ENCODE measurements at places on chromosomes 2 and 18. TPM values are rescaled to one million over a fixed set of nuclear protein-coding genes. Genes with fewer than 3 reads are reported as not detected.
A peak's percentile ranks its signal among the peaks of the same experiment; 100 is the strongest.

- DNase-seq: no peak
- no peaks in the 10 kb centered on the region for H3K27me3 ChIP-seq
- H3K4me3 ChIP-seq: no peak overlapping the region
- no peaks in the 10 kb centered on the region for H3K36me3 ChIP-seq
- peaks cover 11% of the 10 kb centered on the region for H3K4me1 ChIP-seq
Observed at GRCh38 chr2:66748939-66749338, 314.0 kb downstream of the MEIS1 start.

DNA sequence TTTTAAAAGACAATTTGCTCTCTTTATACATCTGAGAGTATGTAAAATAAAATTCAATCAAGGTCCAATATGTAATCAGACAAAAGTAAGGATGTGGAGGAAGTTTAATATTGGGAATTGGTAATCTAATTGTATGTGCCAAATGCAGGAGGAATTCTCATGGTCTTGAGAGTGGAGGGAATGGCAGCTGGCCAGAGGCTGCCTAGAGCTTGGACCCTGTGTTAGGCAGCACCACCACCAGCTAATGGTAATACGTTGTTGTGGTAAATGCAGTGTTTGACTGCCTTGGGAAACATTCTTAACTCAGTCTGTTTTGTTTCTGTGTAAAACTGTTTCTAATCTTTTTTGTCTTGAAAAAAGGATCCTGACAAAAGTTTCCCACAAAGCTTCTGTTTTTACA, 30.0 kb downstream of the GALNT1 start:
- no peak overlapping the region for H3K4me3 ChIP-seq
- peaks cover 14% of the 10 kb centered on the region for H3K4me1 ChIP-seq
- H3K27ac ChIP-seq: no peak overlapping the region
- H3K36me3 ChIP-seq: no peaks in the 10 kb centered on the region
- H3K27me3 ChIP-seq: no peaks in the 10 kb centered on the region
- no peak for DNase-seq

GRCh38 chr2:128414351-128414750, 95.7 kb upstream of the HS6ST1 start:
- H3K27me3 ChIP-seq: peaks cover 18% of the 10 kb centered on the region
- no peaks in the 10 kb centered on the region for H3K36me3 ChIP-seq
- peaks cover 23% of the 10 kb centered on the region for H3K4me1 ChIP-seq
- H3K4me3 ChIP-seq: no peak overlapping the region
- DNase-seq: peak; percentile 1

DNA sequence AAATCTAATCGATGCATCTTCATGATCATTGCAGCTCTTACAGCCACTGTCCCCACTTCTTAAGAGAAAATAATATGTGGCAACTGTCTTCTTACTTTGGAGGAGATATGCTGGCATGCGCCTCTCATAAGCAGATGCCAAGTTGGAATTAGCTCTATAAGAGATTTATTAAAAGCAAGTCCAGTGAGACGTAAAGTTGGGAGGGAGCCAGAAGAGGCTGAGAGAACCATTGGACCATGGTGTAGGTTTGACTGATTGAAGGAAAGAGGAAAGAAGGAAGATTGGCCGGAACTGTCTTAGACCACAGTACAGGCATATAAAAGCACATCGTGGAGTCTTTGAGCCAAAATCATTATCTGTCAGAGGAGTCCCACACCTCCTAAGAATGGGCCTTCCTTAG, 265.7 kb upstream of the ZC3H15 start:
- DNase-seq: no peak
- H3K27me3 ChIP-seq: no peaks in the 10 kb centered on the region

Gene PLA2R1
- 1.7 TPM for total RNA-seq

DNA sequence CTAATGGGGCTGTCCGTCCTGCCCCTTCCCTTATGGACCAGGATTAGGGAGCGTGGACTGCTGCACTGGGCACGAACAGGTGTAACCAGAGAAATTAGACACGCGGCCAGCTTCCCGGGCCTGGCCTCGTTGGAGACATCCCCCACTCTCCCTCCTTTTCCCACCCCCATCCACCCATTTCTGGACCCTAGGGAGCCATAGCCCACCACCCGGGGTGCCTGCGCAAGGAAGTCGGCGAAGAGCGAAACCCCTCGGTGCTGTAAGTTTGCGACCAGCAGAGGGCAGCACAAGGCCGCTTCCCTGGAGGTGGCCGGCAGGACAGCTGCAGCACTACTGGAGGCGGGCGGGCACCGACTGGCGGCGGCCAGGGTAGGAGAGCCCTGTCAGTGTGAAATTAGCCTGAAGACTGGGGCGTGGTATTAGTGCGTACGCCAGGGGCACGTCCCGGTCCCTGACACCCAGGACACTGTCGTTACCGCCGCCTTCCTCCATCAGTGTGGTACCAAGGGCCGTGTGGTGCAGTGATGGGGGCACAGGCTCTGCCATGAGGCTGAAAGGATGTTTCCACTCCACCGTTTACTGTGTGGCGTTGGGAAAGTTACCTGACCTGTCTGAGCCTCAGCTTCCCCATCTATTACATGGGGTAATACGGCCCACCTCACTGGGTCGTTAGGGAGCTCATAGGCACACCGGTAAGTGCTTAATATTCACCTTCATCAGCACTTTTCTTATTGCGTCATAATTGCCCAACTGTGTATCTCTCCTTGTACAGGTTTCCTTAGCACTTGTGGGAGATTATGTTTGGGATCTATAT, 36.0 kb upstream of the CD207 start:
- H3K36me3 ChIP-seq: no peaks in the 10 kb centered on the region
- H3K27me3 ChIP-seq: peaks cover 69% of the 10 kb centered on the region
- DNase-seq: peak; percentile 88
- no peak overlapping the region for H3K4me3 ChIP-seq
- H3K4me1 ChIP-seq: no peaks in the 10 kb centered on the region
- H3K27ac ChIP-seq: no peak overlapping the region

- H3K27ac ChIP-seq: no peak overlapping the region
- no peaks in the 10 kb centered on the region for H3K36me3 ChIP-seq
- DNase-seq: no peak
- H3K4me3 ChIP-seq: no peak overlapping the region
Observed at GRCh38 chr18:73756256-73757091, 391.2 kb downstream of the FBXO15 start.

Gene C2orf15
- total RNA-seq: 16.0 TPM

GRCh38 chr18:66754335-66754734, 150.4 kb upstream of the CDH19 start:
- no peaks in the 10 kb centered on the region for H3K27me3 ChIP-seq
- H3K4me1 ChIP-seq: no peaks in the 10 kb centered on the region
- no peak overlapping the region for H3K4me3 ChIP-seq
- no peak for DNase-seq

Gene UGT1A10
- not detected for total RNA-seq

DNA sequence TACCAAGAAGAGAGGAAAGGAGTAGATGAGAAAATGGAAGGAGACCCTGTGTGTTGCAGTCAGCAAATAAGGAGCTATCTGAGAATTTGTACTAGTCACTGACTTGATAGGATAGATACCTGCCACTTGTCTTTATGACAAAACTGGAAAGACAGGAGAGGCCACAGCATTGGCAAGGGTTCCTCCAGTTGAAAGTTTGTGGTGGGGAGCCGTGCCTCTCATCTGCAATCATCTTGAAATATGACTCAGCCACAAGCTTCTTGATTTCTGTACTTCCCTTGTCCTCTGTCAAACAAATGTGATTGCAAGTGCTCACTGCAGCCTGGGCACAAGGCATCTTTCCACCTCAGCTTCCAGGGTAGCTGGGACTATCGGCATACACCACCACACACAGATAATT, 99.1 kb downstream of the GREB1L start:
- H3K4me3 ChIP-seq: no peak overlapping the region
- no peak for DNase-seq
- no peaks in the 10 kb centered on the region for H3K27me3 ChIP-seq
- no peaks in the 10 kb centered on the region for H3K36me3 ChIP-seq
- H3K27ac ChIP-seq: no peak overlapping the region

- peaks cover 2% of the 10 kb centered on the region for H3K27me3 ChIP-seq
- no peak overlapping the region for H3K27ac ChIP-seq
- H3K4me1 ChIP-seq: peaks cover 6% of the 10 kb centered on the region
- H3K36me3 ChIP-seq: no peaks in the 10 kb centered on the region
Observed at GRCh38 chr2:29747786-29748470, 173.5 kb downstream of the ALK start.

GRCh38 chr18:379681-380330, 112.0 kb upstream of the THOC1 start:
- no peak overlapping the region for H3K4me3 ChIP-seq
- no peak overlapping the region for H3K27ac ChIP-seq
- H3K27me3 ChIP-seq: no peaks in the 10 kb centered on the region
- H3K4me1 ChIP-seq: no peaks in the 10 kb centered on the region
- no peaks in the 10 kb centered on the region for H3K36me3 ChIP-seq

Gene CROCC2
- total RNA-seq: 0.36 TPM

- no peak for DNase-seq
- no peaks in the 10 kb centered on the region for H3K36me3 ChIP-seq
- H3K4me3 ChIP-seq: no peak overlapping the region
- H3K27me3 ChIP-seq: no peaks in the 10 kb centered on the region
- H3K4me1 ChIP-seq: no peaks in the 10 kb centered on the region
Observed at GRCh38 chr18:2825613-2826175, 21.1 kb upstream of the EMILIN2 start.

DNA sequence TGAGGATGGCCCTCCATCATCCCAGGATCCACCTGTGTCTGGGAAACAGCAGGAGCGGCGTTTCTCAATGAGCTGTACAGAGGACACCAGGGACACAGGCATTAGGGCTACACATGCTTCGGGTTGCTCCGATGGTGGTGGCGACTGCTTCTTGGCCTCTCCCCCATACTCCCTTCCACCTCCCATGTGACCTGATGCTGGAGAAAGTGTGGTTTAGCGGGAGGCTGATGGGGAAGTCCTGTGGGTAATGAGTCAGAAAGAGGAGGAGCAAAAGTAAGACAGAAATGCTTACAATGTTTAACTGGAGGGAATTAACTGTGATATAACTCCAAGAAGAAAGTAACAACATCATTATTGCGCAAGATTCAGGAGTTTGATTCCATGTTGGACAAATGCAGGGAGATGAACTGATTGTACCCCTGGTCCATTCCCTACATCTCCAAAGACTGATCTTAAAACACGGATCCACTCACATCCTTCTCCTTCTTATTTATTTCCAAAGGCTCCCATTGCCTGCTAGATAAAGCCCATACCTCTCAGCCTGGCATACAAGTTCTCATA, 186.6 kb downstream of the NRP2 start:
- no peaks in the 10 kb centered on the region for H3K4me1 ChIP-seq
- DNase-seq: no peak
- H3K4me3 ChIP-seq: no peak overlapping the region
- peaks cover 16% of the 10 kb centered on the region for H3K27me3 ChIP-seq

DNA sequence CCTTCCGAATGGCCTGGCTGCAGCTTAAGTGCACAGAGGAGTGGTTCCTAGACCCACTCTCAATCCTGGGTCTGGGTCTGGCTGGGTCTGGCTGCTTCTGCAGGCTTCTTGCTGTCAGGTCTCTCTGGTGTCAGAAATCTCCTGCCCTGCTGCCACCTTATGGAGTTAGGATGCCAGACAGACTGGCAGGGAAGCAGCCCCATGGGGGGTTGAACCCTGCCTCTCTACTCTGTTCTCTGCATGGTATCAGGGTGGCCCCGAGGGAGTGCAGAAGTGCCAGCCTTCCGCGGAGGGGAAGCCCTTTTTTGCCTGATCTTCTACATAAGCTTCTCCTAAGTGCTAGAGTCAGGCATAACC, 89.4 kb downstream of the ZCCHC2 start:
- H3K36me3 ChIP-seq: no peaks in the 10 kb centered on the region
- H3K4me1 ChIP-seq: peaks cover 8% of the 10 kb centered on the region
- H3K27me3 ChIP-seq: peaks cover 41% of the 10 kb centered on the region
- H3K4me3 ChIP-seq: no peak overlapping the region
- no peak for DNase-seq
- H3K27ac ChIP-seq: no peak overlapping the region

Gene TLX2
- total RNA-seq: not detected

Gene CD28
- total RNA-seq: not detected

DNA sequence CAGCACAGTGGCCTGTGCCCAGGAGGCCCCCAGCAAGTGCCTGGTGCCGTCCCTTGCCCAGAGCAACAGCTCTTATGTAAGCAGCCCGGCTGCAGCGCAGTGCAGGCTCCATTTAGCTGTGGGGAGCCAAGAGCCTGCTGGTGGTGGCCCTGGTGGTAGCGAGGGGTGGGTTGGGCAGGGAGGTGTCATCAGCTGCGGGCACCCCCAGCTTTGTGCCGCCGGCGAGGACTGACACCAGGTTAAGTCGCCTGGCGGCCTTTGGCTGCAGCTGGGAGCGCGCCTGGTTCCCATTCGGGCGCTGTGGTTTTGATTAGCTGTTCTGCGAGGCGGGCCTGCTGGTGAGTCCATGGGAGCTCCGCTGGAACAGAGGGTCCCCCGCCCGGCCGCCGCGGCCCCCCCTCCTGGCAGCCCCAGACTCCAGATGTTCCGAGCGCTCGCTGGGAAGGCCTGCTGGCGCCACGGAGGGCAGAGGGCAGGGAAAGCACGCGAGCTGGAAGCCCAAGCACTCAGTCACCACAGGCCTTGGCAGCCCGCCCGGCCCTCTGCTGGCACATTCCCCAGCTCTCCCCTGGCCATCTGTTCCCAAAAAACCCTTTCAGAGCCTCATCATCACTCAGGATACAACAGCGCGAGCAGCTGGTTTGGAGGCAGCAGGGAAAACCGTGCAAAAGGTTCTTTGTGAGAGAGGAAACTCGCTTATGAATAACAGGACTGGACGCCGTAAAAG, 18.4 kb downstream of the ATOH8 start:
- H3K4me1 ChIP-seq: peaks cover 5% of the 10 kb centered on the region
- H3K27me3 ChIP-seq: peaks cover 8% of the 10 kb centered on the region
- DNase-seq: no peak
- no peak overlapping the region for H3K4me3 ChIP-seq
- H3K36me3 ChIP-seq: no peaks in the 10 kb centered on the region

Gene RESP18
- not detected for total RNA-seq

- no peak overlapping the region for H3K4me3 ChIP-seq
- DNase-seq: no peak
- peaks cover 3% of the 10 kb centered on the region for H3K27me3 ChIP-seq
Observed at GRCh38 chr18:78612801-78613200, 366.8 kb upstream of the SALL3 start.

Gene CXCR1
- total RNA-seq: not detected

- no peak overlapping the region for H3K27ac ChIP-seq
- no peaks in the 10 kb centered on the region for H3K27me3 ChIP-seq
- H3K4me3 ChIP-seq: no peak overlapping the region
- H3K4me1 ChIP-seq: peaks cover 8% of the 10 kb centered on the region
- DNase-seq: no peak
Observed at GRCh38 chr18:8333961-8334360, 275.3 kb upstream of the RAB12 start.

DNA sequence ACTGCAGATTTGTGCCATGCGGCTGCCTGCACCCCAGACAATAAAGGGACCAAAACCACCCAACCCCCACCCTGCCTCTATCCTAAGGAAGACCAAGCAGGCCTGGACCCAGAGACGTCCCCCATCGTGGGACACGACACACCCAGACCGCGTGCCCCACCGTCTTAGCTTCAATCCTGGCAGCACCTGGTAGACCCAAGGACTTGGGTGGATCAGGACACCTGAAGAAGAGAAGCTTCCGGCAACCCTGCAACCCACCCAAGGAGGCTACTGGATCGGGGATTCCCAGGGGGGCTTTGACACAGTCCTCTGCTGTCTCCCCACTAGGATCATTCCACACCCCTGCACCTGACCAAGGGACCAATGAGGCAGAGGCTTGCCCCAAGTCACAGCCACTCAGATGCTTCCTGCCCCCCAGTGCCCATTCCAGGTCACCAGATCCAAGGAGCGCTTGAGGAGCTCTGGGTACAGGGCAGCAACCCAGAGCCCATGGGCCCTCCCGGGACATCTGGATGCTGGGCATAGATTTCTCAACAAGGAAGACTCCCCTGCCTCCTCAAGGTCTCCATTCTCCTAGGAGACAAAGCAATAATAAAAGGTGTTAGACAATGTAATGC, 3.6 kb downstream of the ALPI start:
- no peak for DNase-seq
- peaks cover 28% of the 10 kb centered on the region for H3K27me3 ChIP-seq
- H3K4me1 ChIP-seq: no peaks in the 10 kb centered on the region
- H3K4me3 ChIP-seq: no peak overlapping the region

All from progenitor cell of endocrine pancreas (in vitro differentiated cells).